NCI-H1694 treated with DMSO at 0.1 percent for 48 hours (cell line): ENCODE measurements at places on chromosomes 2 and 18.

DNA sequence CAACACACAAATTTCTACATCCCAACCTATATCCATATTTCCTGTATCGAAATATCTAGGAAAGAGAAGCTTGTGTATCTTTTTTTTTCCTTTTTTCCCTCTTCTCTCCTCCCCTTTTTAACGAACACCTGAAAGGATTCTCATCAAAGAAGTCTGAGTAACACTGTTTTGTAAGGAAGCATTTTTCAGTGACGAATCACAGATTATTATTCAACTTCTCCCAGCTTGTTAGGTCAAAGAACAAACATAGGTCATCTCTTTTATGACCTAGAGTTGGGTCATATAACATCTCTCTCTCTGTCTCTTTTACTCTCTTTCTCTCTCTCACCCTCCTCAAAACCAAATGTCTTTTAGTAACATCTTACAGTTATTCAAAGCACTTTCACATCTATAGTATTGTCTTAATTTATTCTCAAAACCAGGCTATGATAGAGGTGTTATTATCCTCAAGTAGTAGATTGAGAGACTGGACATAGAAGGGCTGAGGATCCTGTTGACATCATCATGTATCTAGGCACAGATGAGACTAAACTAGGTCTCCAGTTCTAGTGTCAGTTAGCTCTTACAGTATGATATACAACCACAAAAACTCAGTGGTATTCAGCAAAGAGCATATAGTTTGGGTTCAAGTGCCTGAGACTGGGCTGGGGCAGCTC lies 80.1 kb upstream of the SPOPL start:
- no peak for DNase-seq

DNA sequence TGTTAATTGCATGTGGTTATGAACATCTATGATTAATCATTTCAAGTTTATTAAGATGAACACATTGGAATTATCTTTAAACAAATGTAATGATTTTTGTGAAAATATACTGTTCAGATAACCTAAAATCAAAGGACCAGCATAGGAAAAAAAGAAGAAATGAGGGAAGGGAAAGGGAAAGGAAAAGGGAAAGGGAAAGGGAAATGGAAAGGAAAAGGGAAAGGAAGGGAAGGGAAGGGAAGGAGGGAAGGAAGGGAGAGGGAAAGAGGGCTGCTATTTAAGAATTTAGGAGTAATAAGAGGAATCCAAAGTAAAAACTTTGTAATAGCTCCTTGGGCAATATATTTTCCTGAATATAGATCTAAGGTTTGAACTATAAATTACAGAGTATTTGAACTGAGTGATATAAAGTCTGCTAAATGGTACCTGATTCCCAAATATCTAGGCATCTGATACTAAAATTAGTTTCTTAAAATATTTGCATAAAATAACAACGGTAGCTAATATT lies 726.3 kb downstream of the EPHA4 start:
- DNase-seq, result no peak

DNA sequence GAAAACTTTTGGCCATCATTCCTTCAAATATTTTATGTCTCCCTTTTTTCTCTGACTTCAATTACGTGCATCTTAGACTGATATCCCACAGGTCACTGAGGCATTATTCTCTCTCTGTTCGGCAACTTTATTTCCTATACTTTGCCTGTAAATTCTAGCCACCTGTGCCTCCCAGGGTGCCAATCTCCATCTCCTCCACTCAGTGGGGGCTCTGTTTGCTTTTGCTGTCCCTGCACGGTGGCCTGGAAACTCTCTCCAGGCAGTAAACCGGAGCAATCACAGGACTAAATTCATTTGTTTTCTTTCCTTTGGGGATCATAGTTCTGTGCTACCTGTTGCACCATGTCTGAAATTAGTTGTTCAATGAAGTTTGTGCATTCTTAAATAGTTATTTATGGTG lies 9.6 kb upstream of the MTLN start:
- DNase-seq, result no peak

- no peak for DNase-seq
Observed at GRCh38 chr2:38129481-38129880, 53.5 kb upstream of the CYP1B1 start.

GRCh38 chr2:7773362-7774360 lies 856.4 kb downstream of the RNF144A start:
- no peak for DNase-seq

GRCh38 chr2:240956171-240956934 lies 42.1 kb upstream of the SNED1 start:
- peak; percentile 13 for DNase-seq

DNA sequence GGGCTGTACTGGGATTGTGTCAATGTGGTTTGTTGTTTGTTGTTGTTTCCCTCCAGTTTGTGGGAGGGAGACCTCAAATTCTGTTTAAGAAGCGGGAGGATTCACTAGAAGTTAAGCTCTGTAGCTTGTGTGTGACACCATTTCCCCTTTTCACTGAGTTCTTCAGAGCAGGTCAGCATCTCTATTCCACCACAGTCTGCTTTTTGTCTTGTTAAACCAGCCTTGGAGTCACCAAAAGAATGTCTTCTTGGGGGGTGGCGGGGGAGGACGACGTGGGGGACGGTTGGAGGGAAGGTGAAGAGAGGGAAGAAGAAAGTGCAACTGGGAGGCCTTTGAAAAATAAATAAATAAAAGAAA lies 2.3 kb upstream of the BCL11A start:
- DNase-seq, result no peak

GRCh38 chr2:4832642-4833041 lies 859.5 kb upstream of the SOX11 start:
- no peak for DNase-seq

DNA sequence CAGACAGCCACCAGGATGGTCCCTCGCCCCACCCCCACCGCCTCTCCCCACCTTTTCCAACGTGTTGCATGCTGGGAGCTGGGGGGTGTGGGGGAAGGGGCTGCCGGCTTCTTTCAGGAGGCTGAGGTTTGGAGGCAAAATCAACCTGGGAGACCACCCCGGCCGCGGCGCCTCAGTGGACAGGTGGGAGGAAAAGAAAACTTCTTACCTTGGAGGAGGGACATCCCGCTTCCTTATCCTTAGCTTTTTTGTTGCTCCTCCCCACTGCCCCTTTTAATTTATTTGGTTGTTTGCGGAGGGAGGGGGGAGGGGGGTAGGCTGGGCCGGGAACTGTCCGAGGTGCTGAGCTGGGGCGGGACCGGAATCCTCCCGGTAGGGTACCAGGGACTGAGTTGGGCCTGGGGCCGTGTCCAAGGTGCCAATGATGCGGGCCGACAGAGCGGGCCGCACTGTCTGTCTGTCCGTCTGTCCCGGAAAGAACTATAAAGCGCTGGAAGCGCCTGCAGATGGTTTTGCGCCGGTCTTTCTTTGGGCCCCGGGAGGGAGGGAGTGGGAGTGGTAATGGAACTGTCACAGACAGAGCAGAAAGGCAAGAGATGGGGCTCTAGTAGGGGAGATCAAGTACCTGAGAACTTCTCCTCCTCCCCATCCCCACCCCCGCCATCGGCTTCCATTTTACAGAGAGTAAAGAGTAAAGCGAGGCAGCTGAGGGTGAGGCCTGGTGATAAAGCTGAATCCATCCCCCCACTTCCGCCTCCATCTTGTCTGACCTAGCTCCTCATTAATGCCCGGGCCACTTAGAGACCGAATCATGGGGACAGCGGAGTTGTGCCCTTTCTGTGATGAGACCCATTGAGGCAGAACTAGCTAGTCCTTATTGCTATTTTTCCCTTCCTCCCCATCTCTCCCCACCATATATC lies 2.4 kb downstream of the CDK5R2 start:
- DNase-seq, result peak; percentile 52

DNA sequence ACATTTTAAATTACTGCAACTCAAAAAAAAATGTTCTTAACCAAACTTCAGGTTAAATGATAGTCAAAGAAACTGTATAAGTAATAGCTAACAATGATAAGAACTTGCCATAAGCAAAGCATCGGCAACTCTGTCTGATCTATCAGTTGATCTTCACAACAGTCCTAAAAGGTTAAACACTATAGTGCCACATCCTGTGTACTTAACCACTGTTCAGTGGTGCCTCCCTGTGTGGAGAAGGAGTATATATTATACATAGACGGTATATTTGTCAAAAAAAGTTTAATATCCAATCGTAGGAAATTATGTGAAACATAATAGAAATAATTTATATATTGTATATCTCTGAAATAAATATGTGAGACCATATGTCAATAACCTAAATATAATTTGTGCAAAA lies 13.0 kb downstream of the DTNA start:
- DNase-seq, result no peak

DNA sequence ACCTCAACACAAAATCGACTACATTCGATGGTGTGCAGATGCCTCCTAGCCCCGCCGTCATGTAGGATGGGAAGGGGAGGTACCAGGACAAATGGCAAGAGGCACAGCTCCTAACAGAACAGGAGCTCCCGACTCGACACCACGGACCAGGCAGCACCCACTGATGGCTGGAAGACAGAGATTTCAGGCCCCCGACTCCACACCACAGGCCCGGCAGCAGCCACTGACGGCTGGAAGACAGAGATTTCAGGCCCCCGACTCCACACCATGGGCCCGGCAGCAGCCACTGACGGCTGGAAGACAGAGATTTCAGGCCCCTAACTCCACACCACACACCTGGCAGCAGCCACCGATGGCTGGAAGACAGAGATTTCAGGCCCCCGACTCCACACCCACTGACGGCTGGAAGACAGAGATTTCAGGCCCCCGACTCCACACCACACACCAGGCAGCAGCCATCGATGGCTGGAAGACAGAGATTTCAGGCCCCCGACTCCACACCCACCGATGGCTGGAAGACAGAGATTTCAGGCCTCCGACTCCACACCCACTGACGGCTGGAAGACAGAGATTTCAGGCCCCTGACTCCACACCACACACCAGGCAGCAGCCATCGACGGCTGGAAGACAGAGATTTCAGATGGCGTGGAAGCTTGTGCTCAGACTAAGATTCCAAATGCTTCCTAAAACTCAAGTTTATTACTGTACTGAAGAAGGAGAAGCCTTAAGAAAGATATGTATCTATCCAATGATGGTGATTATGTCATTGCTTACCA lies 135.5 kb downstream of the EIPR1 start:
- DNase-seq, result no peak

DNA sequence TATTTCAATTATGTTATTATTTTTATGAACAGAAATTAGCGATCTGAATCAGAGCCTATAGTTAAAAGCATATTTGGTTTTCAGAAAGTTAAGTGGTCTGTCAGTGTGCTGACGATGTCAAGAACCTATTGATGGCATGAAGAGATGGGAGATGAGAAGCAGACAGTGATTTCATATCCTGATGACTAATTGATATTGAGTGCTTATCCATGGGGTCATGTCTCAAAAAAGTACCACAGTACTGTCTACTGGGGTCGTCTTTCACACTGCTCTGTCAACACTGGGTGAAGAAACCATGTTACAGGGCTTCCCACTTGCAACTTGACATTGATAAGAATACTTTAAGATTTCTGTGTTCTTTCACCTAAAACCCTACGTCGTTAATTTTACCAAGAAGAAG lies 297.1 kb downstream of the AFF3 start:
- DNase-seq, result no peak

GRCh38 chr18:62739911-62740310 lies 24.6 kb downstream of the PHLPP1 start:
- no peak for DNase-seq

DNA sequence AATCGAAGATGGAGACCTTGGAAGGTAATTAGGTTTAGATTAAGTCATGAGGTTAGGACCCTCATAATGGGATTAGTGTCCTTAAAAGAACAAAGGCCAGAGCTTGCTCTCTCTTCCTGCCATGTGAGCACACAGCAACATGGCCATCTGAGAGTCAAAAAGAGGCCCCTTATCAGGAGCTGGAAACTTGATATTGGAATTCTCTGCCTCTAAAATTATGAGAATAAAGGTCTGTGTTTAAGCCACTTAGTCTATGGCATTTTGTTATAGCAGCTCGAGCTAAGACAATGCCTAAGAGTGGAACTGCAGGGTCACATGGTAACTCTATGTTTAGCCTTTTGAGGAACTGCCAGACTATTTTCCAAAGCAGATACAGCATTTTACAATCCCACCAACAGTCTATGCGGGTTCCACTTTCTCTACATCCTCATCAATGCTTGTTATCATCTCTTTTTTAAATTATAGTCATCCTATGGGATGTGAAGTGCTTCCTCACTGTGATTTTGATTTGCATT lies 42.4 kb downstream of the THADA start:
- DNase-seq, result no peak

GRCh38 chr2:42876326-42876751 lies 84.0 kb upstream of the HAAO start:
- DNase-seq, result no peak

- no peak for DNase-seq
Observed at GRCh38 chr2:142130111-142131009, 456 bp downstream of the LRP1B start.

DNA sequence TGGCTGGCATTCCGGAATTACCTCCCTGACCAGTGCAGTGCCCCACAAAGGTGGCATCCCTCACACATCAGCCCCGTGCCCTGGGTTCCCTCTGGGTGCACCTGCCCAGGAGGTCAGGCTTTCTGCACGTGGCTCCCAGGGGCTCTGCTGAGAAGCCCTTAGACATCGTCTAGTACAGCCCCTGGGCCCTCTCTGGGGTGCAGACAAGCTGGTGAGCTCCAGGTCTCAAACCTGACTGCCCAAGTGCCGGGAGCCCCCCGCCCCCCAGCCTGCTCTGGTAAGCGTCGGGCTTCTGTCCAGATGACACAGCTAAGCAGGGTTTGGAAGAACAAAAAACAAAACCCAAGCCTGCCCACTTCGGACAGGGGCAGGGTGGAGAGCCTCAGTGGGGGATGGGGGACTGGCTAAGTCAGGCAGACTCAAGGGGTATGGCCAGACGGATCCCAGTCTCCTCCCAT lies 20.2 kb downstream of the TWIST2 start:
- no peak for DNase-seq

- DNase-seq, result no peak
Observed at GRCh38 chr2:61512768-61513398, 25.3 kb downstream of the XPO1 start.

DNA sequence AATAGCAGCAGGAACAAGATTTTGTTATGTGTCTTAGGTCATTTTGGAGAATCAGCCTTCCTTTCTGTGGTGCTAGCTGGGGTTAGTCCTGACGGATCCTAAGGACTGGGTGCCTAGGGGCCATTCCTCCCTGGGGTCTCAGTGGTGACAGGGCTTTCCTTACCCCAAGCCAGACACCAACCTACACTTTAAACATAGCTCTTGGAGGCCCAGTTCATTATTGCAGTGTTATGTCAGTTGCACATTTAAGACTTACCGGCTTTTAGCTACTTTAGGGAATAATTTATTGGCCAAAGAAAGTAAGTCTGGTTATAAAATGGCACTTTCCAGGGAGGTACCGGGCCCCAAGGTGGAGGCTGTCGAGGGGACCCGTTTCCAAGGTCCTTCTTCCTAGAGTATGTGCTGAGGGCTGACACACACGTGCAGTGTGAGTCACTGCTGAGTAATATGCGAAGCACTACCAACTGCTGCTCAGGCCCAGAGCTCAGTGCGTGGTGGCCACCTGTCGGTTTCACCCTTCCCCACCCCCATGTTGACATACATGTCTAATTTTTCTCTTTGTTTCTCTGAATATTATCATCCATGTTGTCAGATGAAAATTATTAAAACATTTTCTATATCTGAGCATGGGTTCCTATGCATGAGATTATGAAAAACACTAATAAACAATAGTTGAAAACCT lies 37.0 kb upstream of the GRHL1 start:
- DNase-seq, result no peak
